OCI-LY7 (cell line): ENCODE measurements at places on chromosomes 3 and 15.

DNA sequence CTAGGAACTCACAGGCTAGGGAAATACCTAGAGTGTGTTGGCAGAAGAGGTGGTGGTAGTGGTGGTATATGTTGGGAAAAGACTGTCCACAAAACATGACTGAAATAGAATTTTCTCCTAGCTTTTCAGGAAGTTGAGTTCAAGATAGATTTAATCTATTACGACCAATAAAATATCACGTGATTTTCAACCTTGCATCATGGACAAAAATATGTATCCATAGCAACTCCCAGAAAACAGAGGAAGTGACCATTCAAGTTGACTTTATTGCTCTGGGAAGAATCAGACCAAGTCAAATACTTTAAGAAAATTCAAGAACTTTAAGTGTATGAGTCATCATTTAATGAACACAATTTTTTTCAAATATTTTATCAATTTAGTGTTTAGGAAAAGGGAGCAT is 347.0 kb upstream of the ZNF385D start:
- no peak for DNase-seq

DNA sequence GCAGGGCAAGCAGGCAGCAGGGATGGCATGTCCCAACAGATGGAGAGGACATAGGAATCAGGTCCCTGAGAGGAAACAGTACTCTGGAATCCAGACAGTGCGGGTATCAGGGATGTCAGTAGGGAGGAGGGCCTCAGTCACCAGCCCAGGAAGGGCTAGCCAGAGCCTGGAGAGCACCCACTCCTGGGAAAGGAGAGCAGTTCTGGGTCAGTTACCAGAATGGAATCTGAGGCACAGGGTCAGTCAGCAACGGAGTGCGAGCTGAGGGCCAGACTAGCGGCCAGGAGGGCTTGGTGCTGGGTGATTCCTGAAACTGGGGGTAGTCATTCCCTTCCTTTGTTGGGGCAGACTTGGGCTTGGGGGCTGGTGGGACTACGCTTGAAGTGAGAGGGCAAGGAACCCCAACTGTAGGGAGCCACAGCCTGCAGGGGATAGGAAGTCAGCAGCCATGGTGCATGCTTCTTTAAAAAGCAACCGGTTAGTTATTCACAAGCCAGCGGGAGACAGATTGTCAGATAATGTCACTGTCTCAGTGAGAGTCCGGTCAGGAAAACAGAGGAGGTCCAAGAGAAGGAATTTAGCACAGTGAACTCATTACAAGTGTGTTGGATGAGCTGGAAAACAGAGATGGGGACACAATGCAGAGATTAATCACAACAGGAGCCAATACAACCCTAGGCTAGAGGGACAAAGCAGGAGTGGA is 27.9 kb downstream of the PLA1A start:
- no peak for DNase-seq

GRCh38 chr15:43514241-43515057 is 3.0 kb upstream of the MAP1A start:
- peak; percentile 72 for DNase-seq

DNA sequence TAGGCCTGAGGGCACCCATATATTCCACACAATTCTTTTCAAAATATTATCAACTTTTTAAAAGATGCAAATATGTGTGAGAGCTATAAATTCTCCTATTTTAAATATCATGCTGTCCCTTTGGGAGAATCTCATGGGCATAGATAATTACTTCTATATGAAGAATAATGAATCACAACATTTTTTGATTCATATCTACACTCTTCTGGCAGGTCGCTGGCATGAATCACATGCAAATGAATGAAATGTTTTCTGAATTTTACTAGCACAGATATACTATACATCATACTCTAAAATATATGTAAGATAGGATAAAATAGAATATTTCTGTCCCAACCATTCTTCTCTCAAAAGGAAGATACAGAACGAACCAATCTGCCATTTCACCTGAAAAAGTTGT is 277.7 kb upstream of the KCNH8 start:
- no peak for DNase-seq

DNA sequence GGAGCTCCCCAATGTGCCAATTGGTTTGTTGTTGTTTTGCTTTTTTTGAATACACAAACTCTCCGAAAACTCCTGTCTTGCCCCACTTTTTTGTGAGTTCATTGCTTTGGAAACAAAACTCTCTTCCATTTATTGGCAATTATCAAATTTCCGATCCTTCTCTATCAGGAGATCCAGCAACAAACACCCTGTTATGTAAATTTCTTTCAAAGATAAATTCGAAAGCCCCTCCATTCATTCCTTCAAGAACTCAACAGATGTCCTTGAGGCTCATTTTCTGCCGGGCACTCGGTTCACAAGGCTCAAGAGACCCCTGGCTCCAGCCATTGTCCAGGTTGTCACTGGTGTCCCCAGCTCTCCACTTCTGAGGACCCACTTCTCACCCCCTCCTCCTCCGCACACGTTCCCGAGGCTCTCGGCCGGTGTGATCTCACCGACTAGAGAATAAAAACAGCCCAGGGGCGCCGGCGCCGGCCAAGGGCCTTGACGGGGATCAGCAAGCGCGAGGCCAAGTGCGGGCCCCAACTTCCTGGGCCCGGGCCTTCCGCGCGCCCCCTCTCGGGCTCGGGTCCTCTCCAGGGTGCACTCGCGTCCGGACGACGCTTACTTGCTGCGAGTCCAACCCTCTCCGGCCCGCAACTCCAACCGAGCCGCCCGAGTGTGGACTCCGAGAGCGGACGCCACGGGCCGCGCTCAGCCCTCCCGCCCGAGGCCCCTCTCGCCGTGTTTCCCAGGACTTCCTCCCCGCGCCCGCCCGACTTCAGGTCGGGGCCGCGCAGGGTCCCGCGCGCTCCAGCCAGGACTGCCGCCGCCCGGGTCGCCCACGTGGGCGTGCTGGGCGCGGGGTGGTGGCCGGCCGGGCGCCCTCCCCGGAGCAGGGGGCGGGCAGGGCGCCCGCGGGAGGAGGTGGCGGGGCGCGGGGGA is 533 bp upstream of the SMAD3 start:
- no peak for DNase-seq

GRCh38 chr15:62106096-62106495 is 39.3 kb downstream of the C2CD4A start:
- DNase-seq: no peak

DNA sequence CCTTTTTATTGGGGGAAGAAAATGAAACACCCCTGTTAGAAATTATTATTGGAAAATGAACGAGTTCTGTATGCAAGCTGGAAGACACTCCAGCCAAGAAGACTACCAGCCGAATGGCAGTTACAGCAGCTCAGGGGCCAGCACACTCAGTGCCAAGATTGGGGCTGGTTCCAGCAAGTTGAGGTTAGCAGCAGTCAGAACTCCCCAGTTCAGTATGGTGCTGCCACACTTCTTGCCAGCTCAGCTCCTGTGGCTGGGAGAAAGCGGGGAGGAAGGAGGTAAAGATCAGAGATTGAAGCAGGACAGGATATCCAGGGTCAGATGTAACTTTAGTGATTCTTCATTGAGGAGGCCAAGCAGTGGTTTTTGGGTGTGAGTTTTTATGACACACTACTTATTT is 280.2 kb upstream of the NR2E3 start:
- no peak for DNase-seq
